ENCODE measurements at places on chromosomes 4 and X.

DNA sequence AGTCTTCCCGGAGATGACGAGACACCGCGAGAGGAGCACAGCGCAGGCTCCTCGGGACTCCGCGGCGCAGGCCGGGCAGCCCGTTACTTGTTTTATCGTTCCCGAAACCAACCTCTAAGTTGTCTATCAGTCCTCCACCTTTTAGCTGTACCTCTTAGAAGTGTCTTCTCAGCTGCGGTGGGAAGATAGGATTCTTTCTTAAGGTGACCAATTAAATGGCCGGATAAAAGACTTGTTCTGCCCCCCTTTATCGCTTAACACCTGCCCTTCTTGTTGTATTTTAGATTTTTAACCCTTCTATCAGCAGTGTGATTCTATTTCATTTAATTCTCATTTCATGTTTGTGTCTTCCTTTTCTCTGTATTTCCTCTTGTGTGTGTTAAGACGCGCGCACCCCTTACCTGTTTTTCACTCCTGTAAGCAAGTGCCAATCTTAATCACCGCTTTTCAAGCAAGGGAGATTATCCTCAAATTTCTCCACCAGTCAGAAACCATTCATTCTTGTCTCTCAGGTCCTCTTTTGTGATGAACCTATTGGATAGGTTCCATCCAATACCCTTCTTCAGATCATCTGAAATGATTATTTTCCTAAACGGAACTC, at the start of gene SLC9B2:
SLC9B2 (minus strand) TSS at position 15 of the 601 bp plus-strand sequence. CDS start 9,211 bp downstream, outside the sequence.
- DNase-seq = no peak

- DNase-seq = no peak
Measured at GRCh38 chr4:108157655-108158054, 11.1 kb downstream of the LEF1 start.

- DNase-seq = no peak
Measured at GRCh38 chr4:187602339-187603092, 393.1 kb upstream of the ZFP42 start.

DNA sequence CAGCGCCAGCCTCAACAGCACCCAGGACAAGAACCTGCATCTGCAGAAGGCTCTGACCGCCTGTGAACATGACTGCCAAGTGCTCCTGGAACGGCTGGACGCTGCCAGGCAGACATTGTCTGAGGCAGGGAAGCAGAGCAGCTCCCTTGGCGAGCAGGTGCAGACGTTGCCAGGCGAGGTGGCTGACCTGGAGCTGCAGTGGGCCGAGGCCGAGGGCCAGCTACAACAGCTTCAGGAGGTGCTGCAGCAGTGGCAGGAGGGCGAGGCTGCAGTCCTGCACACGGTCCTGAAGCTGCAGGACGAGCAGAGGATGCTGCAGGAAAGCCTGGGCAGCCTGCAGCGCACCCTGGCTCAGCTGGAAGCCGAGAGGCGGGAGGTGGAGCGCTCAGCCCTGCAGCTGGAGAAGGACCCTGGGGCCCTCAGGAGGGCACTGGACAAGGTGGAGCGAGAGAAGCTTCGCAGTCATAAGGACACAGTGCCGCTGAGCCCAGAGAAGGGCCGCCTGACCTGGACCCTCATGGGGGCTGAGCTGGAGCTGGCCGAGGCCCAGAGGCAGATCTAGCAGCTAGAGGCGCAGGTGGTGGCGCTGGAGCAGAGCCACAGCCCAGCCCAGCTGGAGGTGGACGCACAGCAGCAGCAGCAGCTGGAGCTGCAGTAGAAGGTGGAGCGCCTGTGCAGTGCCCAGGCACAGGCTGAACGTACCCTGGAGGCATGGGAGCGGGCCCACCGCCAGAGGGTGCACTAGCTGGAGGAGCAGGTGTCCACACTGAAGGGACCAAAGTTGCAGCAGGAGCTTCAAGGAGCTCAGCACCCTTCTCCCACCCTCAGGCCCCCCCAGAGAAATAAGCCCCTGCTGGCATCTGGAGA, 16.4 kb downstream of the SMIM10L2A start:
- no peak for DNase-seq

- DNase-seq = no peak
Measured at GRCh38 chr4:25803720-25804225, 59.0 kb downstream of the SEL1L3 start.
